ENCODE measurements at places on chromosomes 16 and 17.
A peak's percentile ranks its signal among the peaks of the same experiment; 100 is the strongest.

DNA sequence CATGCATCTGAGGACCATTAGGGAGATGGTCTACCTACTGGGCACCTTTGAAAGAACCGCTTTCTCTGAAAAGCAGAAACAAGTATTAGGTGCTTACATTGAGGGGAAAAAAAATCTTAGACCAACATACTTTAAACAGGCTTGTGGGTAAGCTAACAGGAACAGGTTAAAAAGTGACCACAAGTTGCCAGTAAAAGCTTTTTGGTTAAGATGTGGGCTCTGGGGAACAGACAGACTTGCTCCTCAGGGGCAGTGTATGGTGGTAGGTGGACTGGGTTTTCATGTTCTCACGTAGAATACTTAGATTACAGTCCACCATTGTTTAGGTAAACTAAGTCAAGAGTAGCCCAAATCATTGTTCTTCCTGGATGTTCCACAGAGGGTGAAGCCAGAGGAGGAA lies 41.2 kb downstream of the REXO5 start:
- DNase-seq: no peak

DNA sequence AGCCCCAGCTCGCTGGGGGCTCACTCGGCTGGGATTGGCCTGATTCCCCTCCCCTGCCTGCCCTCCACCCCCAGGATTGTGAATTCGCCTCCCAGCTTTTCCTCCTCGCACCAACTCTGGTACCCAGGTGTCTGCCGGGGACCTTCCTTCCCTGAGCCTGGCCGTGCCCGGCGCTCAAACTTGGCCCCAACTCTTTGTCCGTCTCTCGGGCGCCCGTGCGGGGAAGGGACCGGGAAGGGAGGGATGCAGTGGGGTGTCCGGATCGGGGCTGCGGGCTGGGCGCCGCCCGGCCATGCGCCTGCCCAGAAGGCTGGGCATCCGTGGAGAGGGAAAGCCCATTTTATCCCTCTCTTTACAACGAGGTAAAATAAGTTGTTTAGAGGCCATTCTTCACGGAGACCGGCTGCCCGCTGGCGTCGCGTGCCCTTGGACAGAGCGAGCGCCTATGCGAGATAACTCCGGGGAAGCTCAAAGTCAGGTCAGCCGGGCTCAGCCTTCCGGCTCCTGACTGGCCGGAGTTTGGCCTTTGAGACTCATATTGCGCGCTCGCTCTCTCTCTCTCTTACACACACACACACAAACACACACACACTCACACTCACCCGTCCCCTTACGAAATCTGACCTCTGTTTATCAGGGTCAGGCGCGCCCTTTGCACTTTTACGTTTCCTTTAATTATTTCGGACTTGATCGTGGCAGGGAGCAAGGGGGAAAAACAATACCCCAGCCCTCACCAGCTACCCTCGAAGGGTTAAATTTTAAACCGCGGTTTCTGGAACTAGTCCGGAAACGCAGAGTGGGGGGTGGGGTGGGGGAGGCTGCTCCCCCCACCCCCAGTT lies 774 bp upstream of the MAF start:
- no peak for DNase-seq

DNA sequence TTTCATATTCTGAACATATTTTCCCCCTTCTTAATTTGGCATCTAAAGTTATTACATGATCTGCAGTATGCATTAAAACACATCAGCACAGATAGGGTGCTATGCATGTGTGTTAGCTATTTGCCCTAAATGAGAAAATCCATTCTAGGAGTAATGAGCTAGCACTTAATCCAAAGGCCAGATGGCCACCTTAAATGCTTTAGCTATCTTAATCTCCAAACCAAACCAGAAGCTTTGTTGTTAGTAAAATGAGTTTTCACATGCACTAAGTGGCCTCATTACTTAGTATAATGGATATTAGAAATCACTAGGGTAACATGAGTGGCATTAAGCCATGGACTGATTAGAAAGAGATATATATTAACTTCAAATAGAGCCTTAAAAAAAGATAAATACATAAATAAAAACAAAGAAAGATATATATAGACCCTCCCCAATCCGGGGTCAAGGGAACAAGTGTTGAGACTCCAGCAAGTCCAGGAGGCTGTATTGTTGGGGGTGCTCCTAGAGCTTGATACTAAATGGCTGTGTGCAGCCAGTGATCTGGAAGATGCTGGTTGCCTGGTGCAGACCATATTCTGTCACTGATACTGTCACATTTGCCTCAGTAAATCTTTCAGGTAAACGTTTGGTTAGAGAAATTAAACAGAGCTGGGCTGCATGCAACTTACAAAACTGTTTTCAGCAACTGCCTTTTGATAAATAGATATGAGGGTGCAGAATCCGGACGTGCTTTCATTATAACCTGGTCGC lies 67.3 kb downstream of the MYH10 start:
- DNase-seq: no peak

DNA sequence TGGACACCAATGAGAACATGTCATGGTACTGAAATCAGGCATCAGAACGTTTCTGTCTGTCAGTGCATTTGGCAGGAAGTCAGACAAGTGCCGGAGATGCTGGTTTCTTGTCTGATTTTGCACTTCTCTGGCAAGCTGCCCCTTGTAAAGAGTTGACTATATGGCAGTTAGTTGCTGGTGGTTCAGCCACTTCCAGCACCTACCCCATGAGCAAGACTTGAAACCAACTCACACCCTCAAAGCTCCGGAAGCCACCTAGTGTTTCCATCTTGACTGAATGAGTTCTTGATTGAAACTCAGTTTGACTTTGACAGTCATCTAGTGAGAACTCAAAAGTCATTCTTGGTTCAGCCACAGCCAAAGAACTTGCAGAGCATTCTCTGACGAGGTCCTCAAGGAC lies 225.1 kb downstream of the SPECC1 start:
- DNase-seq: no peak

DNA sequence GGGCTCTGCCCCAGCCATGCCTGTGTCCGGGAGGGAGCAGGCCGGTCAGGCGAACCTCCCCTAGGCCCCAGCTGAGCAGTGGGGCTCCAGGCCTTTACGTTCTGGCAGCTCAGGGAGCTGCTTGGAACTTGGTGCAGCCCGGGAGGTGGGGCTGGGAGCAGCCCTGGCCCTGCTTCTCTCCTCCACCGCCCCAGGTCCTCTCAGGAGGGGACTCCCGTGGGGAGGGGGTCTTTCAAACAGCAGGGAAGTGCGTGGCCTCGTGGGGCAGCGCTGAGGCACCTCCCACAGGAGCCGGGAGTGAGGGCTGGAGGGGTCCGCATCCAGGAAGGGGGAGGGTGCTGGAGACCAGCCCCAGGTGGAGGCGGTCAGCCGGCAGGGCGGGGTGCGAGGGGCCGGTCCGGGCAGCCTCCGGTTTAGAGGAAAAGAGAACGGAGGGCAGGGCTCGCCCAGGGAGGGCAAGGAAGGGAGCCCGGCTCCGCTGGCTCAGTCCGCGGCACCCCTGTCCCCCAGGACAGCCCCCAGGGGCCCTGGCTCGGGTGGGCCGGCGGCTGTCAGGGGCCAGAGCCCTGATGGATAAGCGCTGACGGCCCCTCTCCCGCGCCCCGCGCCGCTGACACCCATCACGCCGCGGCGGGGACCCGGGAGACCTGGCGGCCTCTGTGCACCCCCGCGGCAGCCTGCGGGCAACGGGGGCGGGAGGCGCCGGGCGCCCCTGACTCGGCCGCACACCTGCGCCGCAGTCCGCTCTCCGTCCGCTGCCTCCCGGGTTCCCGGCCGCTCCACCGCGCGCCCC lies 587 bp upstream of the PRR35 start:
- DNase-seq: no peak

GRCh38 chr17:12995106-12995895 lies 22.5 kb downstream of the ELAC2 start:
- no peak for DNase-seq

DNA sequence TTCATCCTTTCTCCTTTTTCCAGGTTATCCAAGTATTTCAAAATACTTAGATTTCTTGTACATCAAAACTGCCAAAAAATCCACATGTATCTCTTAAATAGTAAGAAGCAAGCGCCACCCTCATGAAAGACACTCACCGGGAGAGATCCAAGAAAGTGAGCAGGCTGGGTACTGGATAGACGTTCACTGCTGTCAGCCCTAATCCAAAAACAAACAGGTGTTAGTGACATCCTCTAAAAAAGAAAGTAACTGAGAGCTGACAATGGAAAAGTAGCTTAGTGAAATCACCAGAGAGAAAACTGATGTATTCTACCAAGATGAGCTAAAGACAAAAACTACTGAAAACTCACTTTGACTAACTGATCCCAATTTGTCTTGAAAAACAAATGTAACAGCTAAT lies 46.1 kb downstream of the MARVELD3 start:
- DNase-seq: no peak

GRCh38 chr16:56530872-56531271 lies 11.0 kb upstream of the BBS2 start:
- no peak for DNase-seq

- DNase-seq: no peak
Observed at GRCh38 chr17:62163847-62164246, 98.8 kb upstream of the MED13 start.

DNA sequence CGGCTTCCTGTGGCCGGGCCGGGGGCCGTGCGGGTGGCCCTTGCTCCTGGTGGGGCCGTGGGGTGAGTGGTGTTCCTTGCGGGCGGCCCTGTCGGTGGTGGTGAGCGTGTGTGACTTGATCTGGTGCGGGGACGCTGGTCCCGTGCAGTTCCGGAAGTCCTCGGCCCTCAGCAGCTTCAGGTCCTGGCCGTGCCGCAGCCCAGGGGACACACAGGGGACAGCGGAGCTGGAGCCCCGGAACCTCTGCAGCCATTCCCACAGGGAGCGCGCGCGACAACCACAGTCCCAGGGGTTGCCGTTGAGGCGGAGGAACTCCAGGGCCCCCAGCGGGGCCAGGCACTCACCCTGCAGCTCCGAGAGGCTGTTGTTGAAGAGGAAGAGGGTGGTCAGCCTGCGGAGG lies 88.4 kb downstream of the RTN4RL1 start:
- no peak for DNase-seq

DNA sequence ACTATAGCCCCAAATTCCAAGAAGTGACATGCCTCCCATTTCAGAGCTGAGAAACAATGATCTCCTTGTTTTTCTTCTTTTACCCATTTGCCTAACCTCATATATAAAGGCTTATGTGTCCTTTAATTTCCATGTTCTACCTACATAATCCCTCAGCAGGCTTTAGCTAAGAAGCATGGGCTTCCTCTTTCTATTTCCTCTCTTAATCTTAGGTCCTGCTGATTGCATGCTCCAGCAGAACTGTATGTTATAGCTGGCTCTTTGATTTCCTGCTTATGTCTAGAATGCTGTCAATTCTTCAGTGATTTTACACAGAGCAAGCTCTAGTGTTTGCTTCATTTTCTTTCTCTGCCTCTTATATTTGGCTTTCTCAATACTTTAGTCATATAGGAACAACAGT lies 151.7 kb upstream of the COX10 start:
- no peak for DNase-seq

DNA sequence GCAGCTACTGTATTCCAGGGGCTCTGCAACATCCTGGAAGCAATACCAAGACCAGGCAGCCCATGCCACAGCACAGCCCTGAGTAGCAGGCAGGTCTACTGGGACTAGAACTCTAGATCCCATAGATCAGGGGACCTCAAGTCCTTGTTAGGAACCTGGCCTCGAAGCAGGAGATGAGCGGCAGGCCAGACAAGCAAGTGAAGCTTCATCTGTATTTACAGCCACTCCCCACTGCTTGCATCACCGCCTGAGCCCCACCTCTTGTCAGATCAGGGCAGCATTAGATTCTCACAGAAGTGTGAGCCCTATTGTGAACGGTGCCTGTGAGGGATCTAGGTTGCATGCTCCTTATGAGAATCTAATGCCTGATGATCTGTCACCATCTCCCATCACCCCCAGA lies 295.7 kb upstream of the TNRC6C start:
- no peak for DNase-seq

DNA sequence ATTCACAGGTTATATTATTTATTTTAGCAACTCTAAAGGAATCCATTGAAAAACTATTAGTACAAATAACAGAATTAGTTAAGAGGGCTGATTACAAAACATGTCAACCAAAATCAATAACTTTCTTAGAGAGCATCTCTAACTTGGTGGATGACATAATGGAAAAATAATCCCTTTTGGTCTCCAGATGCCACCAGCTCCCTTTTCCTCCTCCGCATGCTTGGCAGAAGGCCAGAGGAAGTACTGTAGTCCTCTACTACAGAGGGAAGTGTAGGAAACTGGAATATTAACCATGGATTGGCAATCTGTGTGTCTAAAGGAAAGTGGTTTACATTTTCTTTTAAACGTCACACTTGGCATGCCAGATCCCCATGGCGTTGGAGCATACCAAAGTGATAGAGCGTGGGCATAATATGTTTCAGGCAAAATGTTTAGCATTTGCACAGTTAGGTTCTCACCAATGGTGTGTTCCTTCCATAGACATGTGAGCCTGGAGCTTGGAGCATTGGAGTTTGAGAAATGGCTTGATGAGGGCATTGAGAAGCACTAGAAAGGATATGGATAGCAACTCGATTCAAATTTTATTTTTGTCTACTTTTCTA lies 106.3 kb downstream of the PRKCB start:
- no peak for DNase-seq

GRCh38 chr17:7435676-7436555 lies 681 bp downstream of the TMEM102 start:
- no peak for DNase-seq

DNA sequence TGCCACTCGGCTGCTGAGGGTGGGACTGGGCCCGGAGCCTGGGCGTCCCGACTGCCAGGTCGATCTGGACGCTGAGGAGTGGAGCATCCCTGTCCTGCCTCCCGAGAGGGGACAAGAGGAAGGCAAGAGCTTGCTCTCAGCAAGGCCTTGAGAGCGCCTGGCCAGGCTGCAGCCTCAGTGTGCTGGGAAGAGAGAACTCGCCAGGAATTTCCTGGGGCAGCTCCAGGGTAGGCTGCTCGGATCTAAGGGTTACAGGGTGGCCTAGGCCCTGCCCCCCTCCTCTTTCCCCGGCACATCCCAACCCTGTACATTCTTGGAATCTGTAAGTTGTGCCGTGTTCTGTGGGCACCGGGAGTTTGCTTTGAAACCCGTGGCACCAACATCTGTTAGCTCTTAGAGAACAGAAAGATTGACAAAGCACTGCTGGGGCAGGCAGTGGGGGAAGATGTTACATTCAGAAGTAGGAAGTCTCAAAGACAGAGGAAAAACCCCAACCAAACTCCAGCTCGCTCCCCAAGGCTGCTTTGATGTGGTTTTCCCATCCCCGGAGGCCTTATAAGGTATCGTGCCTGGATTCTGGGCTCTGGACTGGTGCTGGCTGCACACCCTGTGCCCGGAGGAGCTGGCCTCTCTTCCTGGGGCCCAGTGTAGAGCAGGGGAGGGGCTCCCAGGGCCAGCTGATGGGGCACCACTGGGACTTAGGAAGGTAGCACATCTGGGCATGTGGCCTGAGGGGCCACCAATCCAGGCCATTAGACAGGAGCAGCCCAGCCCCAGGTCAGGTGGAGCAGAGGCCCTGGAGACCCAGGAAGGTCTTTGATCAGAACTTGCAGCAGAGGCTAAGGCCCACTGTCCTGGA lies 55.2 kb downstream of the NKD1 start:
- DNase-seq: peak; percentile 53

GRCh38 chr17:76972046-76972641 lies 103.9 kb downstream of the MGAT5B start:
- DNase-seq: no peak

DNA sequence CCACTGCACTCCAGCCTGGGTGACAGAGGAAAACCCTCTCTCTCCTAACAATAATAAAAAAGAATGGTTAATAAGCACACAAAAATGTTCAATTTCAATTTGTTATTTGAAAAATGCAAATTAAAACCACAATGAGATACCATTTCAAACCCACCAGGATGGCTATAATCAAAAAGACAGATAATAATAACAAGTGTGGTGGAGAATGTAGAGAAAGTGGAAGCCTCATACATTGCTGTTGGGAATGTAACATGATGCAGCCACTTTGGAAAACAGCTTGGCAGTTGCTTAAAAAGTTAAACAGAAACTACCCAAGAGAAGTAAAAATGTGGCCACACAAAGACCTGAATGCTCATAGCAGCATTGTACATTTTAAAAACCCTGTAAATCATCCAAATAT lies 51.8 kb upstream of the MAP3K14 start:
- peak; percentile 81 for DNase-seq
